ENCODE measurements at places on chromosomes 11 and 22. TPM values are rescaled to one million over a fixed set of nuclear protein-coding genes. Genes with fewer than 3 reads are reported as not detected.

DNA sequence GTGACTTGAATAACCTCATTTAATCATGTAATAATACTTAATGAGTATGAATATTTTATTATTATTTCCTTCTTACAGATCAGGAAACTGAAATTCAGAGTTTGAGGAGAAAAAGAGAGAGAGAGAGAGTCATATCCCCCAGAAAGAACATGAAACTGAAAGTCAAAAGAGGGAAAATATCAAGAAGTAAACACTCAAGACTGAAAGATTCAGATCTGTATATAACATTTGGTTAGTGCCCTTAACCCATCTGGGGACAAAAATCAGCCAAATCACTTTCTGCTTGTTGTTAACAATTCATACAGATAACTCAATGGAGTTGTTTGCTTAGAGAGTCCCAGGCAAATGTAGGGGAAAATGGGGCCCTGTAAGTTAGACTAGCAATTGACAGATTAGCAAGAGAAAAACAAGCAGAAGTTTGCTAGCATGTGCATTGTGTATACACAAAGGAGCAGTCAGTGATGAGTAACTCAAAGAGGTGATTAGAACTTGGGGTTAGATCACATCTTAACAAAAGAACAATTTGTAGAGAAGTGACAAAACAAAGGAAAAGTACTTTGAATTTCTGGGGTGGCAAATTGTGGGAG is 25.9 kb upstream of the MMP13 start:
- no peaks in the 10 kb centered on the region for H3K36me3 ChIP-seq
- no peaks in the 10 kb centered on the region for H3K27me3 ChIP-seq
- no peak overlapping the region for H3K4me3 ChIP-seq
- DNase-seq = no peak
- H3K27ac ChIP-seq = no peak overlapping the region

- H3K4me1 ChIP-seq = no peaks in the 10 kb centered on the region
- H3K27ac ChIP-seq = no peak overlapping the region
- H3K36me3 ChIP-seq = no peaks in the 10 kb centered on the region
- H3K27me3 ChIP-seq = no peaks in the 10 kb centered on the region
- no peak for DNase-seq
Observed at GRCh38 chr11:105701098-105701497, 91.2 kb downstream of the GRIA4 start.

DNA sequence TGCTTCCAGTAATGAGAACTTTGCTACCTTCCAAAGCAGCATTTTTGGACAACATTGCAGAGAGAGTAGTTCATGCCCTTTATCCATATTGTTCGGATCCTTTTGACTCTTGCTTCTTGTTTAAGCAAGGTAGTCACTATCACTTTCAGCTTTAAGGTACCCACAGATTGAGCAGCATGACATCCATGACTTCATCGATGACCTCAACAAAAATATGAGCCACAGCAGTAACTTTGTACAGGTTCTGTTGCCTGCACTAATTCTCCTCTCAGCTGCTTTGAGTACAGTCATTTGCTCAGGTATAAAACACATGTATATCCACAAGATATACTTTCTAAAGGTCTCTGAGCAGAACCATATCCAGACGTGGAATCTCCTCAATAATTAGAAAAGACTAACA is 546.3 kb downstream of the SOX6 start:
- no peaks in the 10 kb centered on the region for H3K27me3 ChIP-seq
- H3K27ac ChIP-seq = no peak overlapping the region
- DNase-seq = no peak
- H3K36me3 ChIP-seq = no peaks in the 10 kb centered on the region

DNA sequence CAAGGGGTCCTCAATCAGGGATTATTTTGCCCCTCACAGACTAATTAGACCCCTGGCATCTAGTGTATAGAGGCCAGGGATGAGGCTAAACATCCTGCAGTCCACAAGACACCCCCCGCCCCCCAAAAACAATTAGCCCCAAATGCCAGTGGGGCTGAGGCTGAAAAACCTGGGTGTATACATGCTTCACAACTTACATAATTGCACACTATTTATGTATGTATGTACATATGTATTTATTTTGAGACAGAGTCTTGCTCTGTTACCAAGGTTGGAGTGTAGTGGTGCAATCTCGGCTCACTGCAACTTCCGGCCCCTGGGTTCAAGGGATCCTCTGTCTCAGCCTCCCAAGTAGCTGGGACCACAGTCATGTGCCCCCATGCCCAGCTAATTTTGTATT is 28.8 kb upstream of the SHANK2 start:
- H3K4me3 ChIP-seq = no peak overlapping the region
- no peaks in the 10 kb centered on the region for H3K27me3 ChIP-seq
- H3K27ac ChIP-seq = no peak overlapping the region
- no peaks in the 10 kb centered on the region for H3K36me3 ChIP-seq
- H3K4me1 ChIP-seq = no peaks in the 10 kb centered on the region

DNA sequence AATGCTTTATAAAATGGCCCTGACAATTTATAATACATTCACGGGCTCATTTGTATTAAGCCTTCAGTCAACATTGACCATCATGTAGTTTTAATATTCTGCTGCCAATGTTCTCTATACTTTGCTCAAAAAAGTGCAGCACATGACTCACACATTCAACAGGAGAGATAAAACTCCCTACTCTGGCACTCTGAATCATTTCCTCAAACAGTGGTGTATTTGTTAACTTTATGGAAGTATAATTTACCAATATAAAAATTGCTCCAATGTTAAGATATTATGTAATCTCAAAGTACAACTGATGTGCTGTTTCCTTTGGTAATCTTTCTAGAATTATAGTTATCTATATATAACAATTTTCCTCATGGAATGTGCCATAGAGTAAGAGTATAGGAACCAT is 39.9 kb downstream of the MAML2 start:
- DNase-seq = peak; percentile 34
- H3K36me3 ChIP-seq = no peaks in the 10 kb centered on the region
- H3K27ac ChIP-seq = no peak overlapping the region

DNA sequence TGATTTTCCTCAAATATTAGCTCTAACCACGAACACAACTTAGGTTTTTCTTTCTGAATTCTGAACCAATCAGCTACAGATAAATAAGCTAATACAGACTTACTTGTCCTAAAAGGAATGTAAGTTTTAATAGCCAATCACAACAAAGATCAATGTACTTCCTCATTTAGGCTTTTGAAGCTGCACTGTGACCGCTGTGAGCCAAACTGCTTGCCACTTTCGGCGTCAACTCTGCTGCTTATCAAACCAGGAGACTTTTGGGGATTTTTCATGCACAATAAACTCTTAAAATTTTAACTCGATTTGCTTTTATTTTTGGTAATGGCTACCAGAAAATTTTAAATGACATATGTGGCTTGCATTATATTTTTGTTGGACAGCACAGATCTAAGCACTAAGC is 92.5 kb downstream of the TMPRSS5 start:
- peak; percentile 73 for DNase-seq
- no peaks in the 10 kb centered on the region for H3K36me3 ChIP-seq
- H3K4me3 ChIP-seq = no peak overlapping the region
- no peaks in the 10 kb centered on the region for H3K27me3 ChIP-seq

GRCh38 chr11:3914805-3915204 is 59.3 kb downstream of the STIM1 start:
- peaks cover 7% of the 10 kb centered on the region for H3K4me1 ChIP-seq
- no peak for DNase-seq
- no peak overlapping the region for H3K27ac ChIP-seq
- H3K27me3 ChIP-seq = no peaks in the 10 kb centered on the region

DNA sequence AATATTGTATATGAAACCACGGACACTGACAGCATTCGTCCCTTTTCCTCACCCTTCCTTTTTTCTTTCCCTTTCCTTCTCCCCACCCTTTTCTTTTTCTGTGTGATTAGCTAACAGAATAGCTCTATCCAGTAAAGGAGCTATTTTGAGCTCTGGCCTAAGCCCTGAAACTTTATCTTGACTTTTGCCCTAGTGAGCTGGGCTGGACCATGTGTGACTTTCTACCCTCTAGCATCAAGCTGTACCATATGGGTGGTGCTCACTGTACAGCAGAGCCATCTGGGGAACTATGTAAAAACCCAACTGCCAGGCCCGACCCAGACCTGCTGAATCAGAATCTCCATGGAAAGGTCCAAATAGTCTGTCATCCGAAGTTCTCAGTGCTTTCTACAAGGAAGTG is 21.9 kb upstream of the PANX1 start:
- no peaks in the 10 kb centered on the region for H3K4me1 ChIP-seq
- H3K27me3 ChIP-seq = no peaks in the 10 kb centered on the region
- no peak overlapping the region for H3K27ac ChIP-seq
- no peak overlapping the region for H3K4me3 ChIP-seq
- DNase-seq = no peak
- no peaks in the 10 kb centered on the region for H3K36me3 ChIP-seq

- H3K4me1 ChIP-seq = no peaks in the 10 kb centered on the region
- no peaks in the 10 kb centered on the region for H3K36me3 ChIP-seq
- H3K27me3 ChIP-seq = no peaks in the 10 kb centered on the region
- DNase-seq = no peak
Observed at GRCh38 chr11:132962041-132962440, 570.3 kb downstream of the OPCML start.

DNA sequence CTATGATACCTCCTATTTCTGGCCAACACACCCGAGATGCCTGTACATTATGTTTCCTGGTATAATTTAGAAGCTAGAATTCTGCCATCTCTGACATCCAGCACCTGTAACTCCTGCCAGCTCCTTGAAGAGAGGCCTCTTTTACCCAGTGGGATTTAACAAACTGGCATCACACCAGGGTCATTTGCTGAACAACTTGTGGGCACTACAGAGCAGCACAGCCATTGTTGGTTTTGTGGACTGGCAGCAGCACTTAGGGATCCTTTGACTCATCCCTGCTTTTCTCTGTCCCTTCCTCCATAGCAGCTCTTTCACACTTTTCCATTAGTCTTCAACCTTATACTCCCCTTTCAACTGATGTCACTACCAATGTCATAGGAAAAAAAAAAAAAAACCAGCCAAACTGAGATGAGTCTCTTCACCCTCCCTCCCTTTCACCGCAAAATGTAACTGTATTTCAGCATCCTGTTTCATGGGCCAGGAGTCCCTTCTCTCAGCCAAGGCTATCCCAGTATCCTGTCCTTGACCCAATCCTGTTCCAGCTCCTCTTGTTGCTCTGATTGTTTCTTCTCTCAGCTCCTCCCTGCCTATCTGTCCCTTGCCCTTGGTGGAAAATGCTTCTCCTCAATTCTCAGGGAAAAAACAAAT is 68.7 kb downstream of the PPFIBP2 start:
- H3K4me3 ChIP-seq = no peak overlapping the region
- DNase-seq = no peak
- peaks cover 3% of the 10 kb centered on the region for H3K27me3 ChIP-seq
- no peak overlapping the region for H3K27ac ChIP-seq

The MYRF gene
- total RNA-seq = 21.4 TPM

The MUC6 gene
- not detected for total RNA-seq

The ZDHHC8 gene
- 109 TPM for total RNA-seq

The PRSS23 gene
- total RNA-seq = 0.51 TPM

The SLC22A12 gene
- not detected for total RNA-seq

The CSKMT gene
- total RNA-seq = 65.1 TPM

The MMP1 gene
- not detected for total RNA-seq

The CAPN5 gene
- 0.40 TPM for total RNA-seq
